NCI-H2029 treated with DMSO at 0.1 percent for 48 hours (cell line): ENCODE measurements at places on chromosomes 4 and X.

DNA sequence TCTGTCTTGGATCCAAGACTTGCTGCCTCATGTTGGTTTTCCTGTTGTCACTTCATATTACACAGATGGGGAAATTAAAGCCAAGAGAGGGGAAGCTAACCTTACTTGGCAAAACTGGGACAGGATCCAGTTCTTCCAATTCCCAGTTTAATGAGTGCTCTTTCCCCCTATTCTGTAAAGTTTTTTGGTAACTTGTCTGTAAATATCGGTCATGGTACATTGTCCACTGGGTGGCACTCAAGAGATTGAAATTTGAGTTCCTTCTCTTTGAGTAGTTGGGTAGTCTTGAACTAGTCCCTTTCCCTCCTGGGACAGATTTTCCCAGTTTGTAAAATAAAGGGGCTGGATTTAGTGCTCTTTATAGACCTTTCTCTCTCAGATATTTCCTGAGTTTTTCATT, 12.4 kb upstream of the EOLA2 start:
- DNase-seq = no peak

DNA sequence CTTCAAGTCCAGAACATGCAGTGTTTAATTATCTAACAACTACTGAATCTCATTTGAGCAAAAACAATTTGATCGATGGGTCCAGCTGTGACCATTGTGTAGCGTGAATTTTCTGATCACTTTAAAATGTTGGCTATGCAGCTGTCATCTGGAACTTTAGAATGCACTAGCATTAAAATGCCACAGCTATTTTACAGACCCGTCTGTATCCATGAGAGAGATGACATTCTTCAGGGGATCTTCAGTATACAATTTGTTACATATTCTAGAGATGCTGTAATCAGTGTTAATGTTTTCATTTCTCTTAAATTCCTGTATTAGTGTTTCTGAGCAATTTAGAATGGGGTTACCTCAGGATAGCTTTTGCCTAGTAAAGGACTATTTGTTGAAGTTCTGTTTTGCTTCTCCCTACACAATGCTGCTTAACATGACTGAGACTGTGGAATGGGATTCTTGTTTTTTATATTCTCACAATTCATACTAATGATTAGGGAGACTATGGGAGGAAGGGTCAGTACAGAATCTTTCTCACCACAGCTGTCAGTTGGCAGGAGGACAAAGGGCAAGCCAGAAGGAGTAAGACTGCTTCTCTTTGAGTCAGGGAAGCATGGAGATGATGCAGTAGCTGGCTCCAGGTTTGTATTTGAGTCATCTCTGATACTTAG, 13.2 kb upstream of the CTSO start:
- DNase-seq = no peak

GRCh38 chrX:38473701-38474100, 87.6 kb upstream of the TSPAN7 start:
- DNase-seq = no peak

- no peak for DNase-seq
These were observed 225.8 kb upstream of the ETNPPL start for GRCh38 chr4:108988464-108989195.
